ENCODE measurements at places on chromosomes 3 and 15.

- DNase-seq = peak; percentile 90
Measured at GRCh38 chr3:66353530-66353929, 132.7 kb downstream of the SLC25A26 start.

DNA sequence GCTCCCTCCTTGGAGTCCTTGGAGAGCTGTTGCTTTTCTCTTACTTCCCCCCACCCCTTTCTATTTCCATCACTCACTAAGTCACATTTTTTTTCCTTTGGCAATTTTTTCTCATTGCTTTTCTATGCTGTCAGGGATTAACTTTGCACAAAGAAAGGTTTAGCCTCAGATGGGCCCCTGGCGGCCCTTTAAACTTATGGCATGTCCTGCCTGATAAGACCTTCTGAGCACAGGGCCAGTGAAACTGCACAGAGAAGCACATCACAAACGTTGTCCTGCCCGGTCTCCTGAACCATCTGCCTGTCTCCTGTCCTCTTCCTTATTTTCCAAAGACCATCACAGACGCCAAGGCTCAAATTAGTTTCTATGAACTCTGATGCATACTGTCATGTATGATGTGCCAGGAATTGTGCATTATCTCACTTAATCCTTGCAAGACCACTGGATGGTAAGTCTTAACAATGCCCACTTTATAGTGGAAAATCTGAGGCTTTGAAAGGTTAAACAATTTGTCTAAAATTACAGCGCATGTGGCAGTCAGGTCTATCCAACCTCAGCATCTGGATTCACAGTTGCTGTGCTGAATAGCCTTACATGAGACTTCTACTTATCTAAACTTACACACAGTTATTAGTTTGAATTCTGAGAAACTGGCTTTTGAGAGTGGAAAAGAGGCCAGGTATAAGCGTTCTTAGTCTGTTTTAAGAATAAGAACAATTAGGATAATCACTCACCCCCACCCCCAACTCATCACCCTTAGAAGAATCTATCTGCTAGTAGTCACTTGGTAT is 648.1 kb downstream of the NTRK3 start:
- no peak for DNase-seq

- DNase-seq = peak; percentile 4
Measured at GRCh38 chr3:17367171-17367570, 375.3 kb downstream of the TBC1D5 start.

DNA sequence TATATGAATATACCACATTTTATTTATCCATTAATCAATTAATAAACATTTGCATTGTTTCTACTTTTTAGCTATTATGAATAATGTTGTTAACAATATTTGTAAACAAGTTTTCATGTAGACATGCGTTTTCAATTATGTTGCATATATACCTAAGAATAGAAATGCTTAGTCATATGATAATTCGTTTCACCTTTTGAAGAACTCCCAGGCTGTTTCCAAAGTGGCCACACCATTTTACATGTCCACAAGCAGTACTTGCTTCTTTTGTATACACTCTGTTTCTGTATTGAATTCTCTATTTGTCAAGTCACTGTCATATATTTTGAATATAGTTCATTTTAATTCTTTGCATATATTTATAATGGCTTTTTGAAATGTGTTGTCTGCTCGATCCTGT is 206.9 kb upstream of the ZBTB20 start:
- no peak for DNase-seq

- DNase-seq = peak; percentile 50
Measured at GRCh38 chr15:36254426-36254825, 325.0 kb upstream of the CDIN1 start.

DNA sequence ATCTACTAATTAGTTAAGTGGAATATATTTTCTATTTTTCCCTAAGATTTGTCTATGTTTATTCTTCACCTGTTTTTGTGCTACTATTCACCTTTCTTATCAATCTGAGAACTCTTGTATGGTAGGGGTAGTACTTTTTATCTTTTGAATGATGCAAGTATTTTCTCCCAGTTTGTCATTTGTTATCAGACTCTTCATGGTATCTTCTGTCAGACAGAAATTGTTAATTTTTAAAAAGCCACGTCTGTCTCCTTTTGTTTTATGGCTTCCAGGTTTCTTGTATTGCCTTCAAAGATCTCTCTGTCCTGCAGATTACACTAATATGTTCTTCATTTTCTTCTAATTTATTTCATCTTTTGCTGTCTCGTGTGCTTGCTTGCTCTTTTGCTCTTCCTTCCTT is 184.3 kb downstream of the PCCB start:
- DNase-seq = no peak

- DNase-seq = no peak
Measured at GRCh38 chr3:191958980-191959671, 498.2 kb downstream of the PYDC2 start.

GRCh38 chr15:42033214-42033873 is 12.5 kb upstream of the PLA2G4E start:
- DNase-seq = no peak

GRCh38 chr15:91710080-91710698 is 143.3 kb upstream of the SLCO3A1 start:
- no peak for DNase-seq

- no peak for DNase-seq
Measured at GRCh38 chr3:46926871-46927717, 49.5 kb downstream of the CCDC12 start.

GRCh38 chr3:116306720-116307119 is 138.6 kb downstream of the LSAMP start:
- no peak for DNase-seq
